ENCODE measurements at places on chromosomes 4 and X. TPM values are rescaled to one million over a fixed set of nuclear protein-coding genes. Genes with fewer than 3 reads are reported as not detected.

- DNase-seq: no peak
Observed at GRCh38 chr4:83552924-83553323, 17.0 kb downstream of the GPAT3 start.

- DNase-seq: no peak
Observed at GRCh38 chr4:158128540-158128939, 44.3 kb downstream of the GASK1B start.

The TMEM185A gene
- 20.4 TPM for total RNA-seq

The PPBP gene
- total RNA-seq: not detected

- DNase-seq: no peak
Observed at GRCh38 chr4:99637174-99637573, 20.5 kb downstream of the C4orf54 start.
